Thymus (tissue), 14 donors: ENCODE measurements at places on chromosomes 2 and 18. TPM values are rescaled to one million over a fixed set of nuclear protein-coding genes. Genes with fewer than 3 reads are reported as not detected.

GRCh38 chr2:234243871-234244565, 193.5 kb downstream of the SPP2 start:
- no peaks in the 10 kb centered on the region for H3K36me3 ChIP-seq
- no peak for DNase-seq
- no peaks in the 10 kb centered on the region for H3K27me3 ChIP-seq
- H3K4me1 ChIP-seq: no peaks in the 10 kb centered on the region
- H3K27ac ChIP-seq: no peak overlapping the region
- H3K4me3 ChIP-seq: no peak overlapping the region

- no peak overlapping the region for H3K4me3 ChIP-seq
- DNase-seq: no peak
- H3K36me3 ChIP-seq: no peaks in the 10 kb centered on the region
- H3K27me3 ChIP-seq: no peaks in the 10 kb centered on the region
Observed at GRCh38 chr2:26412091-26412673, 10.5 kb downstream of the DRC1 start.

CFAP65 gene
- 0.05 TPM for total RNA-seq

DNA sequence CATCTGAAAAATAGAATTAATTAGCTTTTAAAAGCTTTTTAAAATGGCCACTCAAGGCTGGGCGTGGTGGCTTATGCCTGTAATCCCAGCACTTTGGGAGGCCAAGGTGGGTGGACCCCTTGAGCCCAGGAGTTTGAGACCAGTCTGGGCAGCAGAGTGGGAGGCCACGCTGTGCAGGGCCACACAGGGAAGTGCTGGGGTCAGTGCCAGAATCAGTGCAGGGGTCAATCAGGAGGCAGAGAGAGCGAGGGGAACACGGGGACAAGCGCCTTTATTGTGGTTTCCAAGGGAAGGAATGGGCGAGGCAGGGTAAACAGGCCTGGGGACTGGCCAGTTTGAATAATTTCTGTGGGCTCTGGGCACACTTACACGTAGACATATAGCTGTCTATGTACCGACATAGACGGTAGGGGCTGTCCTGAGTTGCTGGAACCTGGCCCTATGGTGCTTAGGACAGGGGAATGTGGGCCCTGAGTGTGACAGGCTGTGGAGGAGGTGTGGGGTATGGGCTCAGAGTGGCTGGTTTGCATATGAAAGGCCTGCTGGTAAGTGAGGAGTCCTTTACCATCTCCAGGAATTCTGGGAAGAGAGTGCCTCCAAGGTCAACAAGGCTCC, 42.9 kb downstream of the DYSF start:
- no peaks in the 10 kb centered on the region for H3K27me3 ChIP-seq
- no peak overlapping the region for H3K4me3 ChIP-seq
- no peak for DNase-seq
- no peaks in the 10 kb centered on the region for H3K4me1 ChIP-seq
- no peak overlapping the region for H3K27ac ChIP-seq
- H3K36me3 ChIP-seq: no peaks in the 10 kb centered on the region

GRCh38 chr2:3627500-3628100, 30.4 kb upstream of the ALLC start:
- H3K4me3 ChIP-seq: no peak overlapping the region
- H3K36me3 ChIP-seq: no peaks in the 10 kb centered on the region
- H3K4me1 ChIP-seq: no peaks in the 10 kb centered on the region
- no peak for DNase-seq
- no peak overlapping the region for H3K27ac ChIP-seq

DNA sequence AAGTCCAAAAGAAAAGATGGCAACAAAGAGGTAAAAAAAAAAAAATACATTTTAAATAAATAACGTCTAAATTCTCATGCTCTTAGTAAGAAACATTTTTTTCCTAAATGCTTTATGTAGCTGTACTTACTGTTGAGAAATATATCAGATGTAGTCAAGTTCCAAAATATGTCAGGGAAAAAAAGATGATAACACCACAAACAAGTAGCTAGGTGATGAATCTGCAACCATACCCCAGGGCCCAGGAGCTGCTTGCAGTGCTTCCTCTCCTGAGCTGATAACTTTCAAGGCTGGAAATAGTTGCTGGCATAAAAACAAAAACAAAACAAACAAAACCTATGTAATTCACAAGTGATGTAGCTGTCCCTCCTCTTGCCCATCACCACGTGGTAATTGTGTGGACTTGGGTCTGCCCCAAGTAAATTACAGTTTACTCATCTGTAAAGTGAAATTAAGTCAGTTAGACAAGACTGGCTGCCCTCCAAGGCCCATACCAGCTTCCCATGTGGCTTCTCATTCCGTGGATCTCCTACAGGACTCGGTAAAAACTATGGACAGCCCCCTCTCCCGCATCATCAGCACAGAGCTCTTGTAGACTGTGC, 82.6 kb downstream of the SP100 start:
- H3K27me3 ChIP-seq: no peaks in the 10 kb centered on the region
- H3K36me3 ChIP-seq: peaks cover 29% of the 10 kb centered on the region
- no peak overlapping the region for H3K4me3 ChIP-seq
- H3K4me1 ChIP-seq: no peaks in the 10 kb centered on the region

DNA sequence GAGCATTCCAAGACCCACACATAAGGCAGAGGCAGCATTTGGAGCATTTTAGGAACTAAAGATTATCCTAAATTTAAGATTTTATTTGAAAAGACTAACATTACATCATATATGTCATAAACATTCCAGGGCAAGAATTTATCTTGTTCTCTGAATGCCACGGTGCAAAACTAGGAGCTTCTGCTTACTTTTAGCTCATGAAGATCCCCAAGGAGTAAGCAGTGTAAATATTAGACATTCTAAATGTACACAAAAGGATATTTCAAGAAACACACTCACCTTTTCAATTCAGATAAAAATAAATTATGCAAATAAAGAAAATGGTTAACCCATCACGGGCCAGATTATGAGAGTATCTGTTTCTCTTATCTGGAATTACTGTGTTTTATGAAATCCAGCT, 101.7 kb upstream of the ETAA1 start:
- no peaks in the 10 kb centered on the region for H3K27me3 ChIP-seq
- no peak overlapping the region for H3K27ac ChIP-seq
- DNase-seq: no peak
- no peaks in the 10 kb centered on the region for H3K4me1 ChIP-seq
- H3K36me3 ChIP-seq: no peaks in the 10 kb centered on the region

SERPINB13 gene
- 0.99 TPM for total RNA-seq

DNA sequence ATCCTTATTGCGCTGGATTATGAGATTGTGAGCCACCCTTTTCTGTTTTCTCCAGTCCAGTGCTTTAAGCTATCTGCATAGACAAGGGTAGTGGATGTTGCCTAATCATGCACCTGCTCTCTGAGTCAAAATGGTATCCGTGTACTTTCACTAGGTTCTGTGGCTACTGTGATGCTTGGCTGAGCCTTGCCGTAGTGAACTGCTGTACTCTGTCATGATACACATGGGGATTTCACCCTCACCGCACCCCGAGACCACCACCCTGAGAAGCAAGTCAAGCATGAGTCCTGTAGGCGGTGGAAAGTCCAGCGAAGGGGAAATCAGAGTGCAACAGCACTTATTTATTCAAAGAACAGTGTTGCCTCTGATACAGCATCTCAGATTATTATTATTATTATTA, 55.0 kb downstream of the ARHGAP25 start:
- H3K4me1 ChIP-seq: no peaks in the 10 kb centered on the region
- DNase-seq: no peak
